SIG-M5 (cell line): ENCODE measurements at places on chromosomes 11 and 22.

DNA sequence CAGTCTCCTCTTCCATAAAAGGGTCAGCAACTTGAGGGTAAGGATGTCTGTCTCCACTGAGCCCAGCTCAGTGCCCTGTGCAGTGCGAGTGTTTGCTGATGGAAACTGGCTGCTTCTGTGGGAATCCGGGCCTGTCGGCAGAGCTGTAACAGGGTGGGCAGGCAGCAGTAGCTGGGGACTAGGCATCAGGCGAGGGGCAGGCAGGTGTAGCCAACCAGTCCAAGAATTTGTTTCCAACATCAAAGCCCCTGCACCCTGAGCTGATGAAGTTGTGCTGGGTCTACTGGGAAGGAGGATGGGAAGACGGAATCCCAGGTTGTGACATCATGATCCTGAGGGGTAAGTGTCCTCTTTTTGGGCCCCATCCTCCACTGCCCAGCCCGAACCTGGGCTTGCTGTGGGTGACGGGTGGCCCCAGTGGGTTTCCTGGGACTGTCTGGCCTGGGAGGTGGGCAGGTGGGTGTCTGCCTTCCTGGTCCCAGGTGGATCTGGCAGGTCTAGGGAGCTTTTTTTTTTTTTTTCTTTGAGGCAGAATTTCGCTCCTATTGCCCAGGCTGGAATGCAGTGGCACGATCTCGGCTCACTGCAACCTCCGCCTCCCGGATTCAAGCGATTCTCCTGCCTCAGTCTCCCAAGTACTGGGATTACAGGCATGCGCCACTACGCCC is 11.0 kb downstream of the SLC29A2 start:
- no peak for DNase-seq

DNA sequence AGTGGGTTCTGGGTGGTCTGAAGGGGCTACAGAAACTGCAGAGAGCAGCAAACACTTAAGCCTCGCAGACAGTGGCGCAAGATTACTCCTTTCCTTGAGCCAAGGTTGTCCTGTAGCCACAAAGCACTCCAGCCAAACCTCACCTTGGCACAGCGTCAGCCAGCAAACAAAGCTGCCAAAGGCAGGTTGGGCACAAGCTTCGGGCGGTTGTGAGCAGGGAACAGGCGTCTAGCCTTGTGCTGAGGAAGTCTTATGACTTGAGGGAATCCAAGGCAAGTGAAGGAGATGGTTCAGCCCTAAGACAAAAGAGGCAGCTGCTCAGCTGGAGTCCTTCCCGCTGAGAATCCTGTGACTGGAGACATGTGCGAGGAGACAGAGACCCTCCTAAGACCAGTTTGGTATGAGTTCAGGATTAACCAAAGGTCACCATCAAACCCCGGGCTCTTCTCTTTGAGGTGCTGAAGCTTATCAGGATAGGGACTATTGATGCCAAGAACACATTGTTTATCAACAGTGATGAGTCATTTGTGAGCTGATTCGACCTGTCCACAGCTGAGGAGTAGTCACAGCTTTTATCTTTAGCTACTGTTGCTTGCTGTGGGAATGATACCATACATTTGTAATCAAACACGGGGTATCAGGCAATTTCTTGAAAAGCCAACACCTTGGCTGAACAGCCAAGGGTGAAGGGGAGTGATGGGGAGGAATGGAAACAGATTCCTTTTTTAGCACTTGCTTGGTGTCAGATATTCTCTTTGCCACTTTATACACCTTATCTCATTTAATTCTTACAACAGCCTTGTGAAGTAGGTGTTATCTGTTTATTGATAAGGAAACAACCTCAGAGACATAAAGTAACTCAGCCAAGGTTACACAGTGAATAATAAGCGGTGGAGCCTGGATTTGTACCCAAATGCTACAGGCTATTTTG is 4.6 kb downstream of the ADM start:
- DNase-seq, result no peak

- no peak for DNase-seq
Measured at GRCh38 chr22:42719133-42719532, 1.5 kb downstream of the A4GALT start.

DNA sequence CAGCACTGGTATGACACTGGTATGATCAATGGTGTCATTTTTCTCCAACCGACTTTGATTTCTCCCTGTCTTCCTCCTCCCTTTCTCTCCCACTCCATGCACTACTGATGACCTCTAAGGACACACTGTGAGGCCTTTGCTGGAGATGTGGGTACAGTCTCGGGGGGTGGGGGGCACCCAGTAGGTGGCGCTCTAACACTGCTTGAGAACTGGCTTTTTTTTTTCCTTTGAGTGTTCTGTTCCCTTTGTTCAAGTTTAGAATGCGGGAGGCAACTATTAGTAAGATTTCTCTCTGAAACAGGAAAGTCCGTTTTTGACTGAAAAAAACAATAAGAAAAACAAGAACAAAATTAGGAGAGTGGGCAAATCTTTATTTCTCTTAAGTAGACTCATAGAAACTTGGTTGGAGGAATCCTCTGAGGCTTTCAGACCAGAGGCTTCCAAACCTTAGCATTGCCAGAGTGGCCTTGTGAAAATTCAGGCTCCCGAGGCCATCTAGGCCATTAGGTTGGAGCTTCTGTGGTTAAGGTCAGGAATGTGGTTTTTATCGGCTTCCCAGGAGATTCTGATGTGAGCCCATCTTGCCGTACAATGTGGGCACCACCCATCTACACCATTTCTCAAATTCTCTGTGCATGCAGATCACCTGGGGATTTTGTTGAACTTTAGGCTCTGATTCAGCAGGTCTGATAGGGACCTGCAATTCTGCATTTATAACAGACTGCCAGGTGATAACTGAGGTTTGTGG is 43.2 kb downstream of the PANX1 start:
- DNase-seq, result no peak

DNA sequence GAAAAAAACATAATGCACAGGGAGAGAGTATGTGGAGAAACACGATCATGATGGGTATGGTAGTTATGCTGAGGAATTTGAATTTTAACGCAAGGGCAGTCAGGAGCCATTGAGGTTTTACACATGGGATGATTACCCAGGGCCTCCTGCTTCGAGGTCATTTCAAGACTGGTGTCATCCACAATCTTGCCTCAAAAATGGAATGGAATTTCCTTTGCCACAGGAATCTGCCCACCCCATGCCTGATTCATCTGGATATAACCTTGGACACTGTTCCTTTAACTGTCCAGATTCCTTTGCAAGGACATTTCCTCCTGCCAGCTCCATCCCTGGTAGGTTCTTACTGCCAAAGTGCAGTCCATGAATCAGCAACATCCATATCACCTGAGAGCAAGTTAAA is 655.9 kb upstream of the TENM4 start:
- DNase-seq, result no peak

GRCh38 chr11:105732611-105733010 is 122.7 kb downstream of the GRIA4 start:
- DNase-seq, result no peak

DNA sequence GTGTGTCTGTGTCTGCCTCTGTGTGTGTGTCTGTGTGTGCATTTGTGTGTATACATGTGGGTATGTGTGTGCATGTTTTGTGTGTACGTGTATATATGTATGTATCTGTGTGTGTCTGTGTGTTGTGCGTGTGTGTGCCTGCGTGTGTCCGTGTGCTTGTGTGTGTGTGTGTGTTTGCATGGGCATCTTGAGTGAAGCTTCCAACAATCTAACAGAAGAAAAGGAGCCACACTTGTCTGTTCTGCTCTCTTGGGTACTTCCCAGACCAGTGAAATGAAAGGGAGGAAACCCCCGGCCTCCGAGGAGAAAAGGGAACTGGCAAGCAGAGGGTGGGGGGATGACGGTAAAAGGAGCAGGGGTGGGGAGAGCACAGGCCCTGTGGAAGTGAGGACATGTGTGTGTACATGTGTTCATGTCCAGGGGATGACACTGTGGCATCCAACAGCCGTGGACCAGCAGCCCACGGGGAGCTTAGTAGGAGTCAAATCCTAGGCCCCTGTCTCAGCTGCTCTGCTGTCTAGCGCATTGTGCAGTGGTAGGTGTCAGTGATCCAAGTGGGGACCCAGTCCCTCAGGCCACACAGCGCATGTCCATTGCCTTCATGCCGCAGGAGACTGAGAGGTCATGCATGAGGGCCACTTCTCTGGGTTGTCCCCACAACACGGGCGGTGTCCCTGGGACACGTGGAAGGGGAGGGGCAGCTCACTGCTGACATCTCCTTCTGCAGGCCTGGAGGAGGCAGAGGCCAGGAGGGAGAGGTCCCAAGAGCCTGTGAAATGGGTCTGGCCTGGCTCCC is 8.1 kb downstream of the CSF2RB start:
- no peak for DNase-seq

DNA sequence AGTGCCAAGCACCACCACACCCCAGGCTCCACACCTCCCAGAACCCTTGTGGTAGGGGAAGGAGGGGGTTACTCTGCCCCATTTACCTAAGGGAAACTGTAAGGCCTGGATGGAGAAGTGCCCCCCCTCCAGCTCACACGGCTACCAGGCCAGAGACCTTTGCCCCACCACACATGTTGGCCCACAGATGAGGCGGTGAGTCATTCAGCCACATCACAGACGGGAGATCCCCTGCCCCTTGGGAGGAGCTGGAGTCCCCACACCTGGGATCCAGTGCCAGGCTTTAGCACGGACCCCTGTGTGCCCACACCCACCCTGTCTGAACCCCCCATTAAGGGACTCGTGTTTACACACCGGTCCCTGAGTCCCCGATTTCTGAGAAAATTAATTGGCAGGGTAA is 24.9 kb downstream of the CDKN1C start:
- no peak for DNase-seq

DNA sequence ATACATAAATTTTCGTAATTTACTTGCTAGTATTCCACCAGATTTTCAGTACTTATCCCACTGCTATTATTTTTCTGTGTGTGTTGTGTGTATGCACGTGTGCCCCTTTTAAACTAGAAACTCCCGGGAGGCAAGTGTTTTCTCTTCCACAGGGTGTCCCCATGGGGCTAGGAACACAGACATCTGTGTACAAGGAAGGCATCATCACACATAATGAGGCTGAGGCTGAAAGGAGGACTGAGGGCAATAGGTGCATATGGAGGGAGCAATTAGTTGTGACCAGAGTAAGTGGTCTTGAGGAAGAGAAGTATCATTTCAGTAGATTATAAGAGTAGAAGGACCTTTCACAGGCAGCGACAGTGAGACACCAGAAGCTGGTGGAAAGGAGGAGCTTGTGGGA is 2.1 kb upstream of the DPAGT1 start:
- no peak for DNase-seq

DNA sequence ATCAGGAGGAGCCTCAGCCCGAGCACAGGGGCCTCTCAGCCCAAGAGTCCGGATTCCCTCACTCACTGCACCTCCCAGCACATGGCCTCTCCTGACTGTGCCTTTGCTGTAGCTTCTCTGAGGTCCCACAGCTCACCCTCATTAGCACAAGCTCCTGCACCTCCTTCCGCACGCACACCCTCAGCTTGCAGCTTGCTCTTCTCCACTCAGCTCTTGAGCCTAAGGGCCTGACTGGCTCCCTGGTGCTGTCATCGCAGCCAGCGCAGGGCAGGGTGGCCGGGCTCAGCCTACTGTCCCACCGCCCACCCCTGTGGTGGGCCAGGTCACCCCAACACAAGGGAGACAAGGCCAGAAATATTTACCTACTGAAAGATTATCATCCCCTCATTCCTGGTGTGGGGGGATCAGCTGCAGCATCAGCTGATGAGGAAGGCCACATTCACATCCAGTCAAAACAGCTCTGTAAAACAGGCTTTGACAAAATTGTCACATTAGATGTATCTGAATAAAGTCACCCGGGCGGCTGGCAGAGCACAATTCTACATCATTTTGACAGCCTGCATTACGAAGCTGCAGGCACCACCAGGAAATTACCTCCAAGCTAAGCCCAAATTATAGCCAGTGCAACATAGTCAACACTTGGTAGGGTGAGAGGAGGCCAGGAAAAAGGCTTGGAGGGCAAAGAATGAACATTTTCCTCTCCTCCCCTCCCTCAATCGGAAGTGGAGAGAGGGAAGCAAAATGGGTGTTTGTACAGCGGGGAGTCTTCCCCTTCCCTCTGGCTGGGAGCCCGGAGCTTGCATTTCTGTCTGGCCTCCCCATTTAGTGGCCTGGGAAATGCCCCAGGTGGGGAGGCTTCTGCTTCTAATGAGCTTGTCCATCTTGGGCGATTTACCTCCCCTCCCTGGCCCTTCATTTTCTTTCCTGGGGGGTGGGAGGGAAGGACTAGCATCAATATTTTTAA is 29.5 kb upstream of the IGSF9B start:
- DNase-seq, result no peak

DNA sequence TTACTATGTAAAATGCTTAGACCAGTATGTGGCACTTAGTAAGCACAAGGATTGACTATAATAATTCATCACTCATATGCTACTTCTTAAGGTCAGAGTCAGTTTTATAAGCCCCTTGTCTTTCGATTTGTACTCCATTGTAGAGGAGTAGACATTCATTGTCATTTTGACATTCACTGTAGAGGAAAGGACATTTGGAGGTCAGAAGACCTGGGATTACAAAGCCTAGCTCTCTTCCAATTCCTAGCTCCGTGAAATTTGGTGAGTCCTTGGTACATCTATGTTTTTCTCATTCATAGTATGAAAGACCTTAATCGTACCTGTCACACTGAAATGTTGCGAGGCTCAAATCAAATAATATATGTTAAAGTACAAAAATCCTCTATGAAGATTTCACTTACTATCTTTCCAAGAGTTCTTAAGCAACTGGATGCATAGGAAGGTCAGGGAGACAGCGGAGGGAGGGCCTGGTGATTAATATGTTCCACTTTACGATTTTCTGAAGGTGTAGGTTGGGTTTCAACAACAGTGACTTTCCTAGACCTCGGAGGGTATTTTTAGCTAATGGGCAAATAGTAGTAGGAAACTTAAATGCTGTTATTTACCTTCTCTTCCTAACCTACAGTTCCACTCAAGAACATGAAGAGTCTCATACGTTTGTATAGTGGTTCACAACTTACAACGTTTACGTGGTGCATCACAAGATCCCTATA is 1.4 kb upstream of the EMSY start:
- no peak for DNase-seq

- peak; percentile 13 for DNase-seq
Measured at GRCh38 chr11:58573451-58574104, 2.1 kb downstream of the LPXN start.

GRCh38 chr22:33579448-33580093 is 340.7 kb downstream of the LARGE1 start:
- DNase-seq, result no peak

DNA sequence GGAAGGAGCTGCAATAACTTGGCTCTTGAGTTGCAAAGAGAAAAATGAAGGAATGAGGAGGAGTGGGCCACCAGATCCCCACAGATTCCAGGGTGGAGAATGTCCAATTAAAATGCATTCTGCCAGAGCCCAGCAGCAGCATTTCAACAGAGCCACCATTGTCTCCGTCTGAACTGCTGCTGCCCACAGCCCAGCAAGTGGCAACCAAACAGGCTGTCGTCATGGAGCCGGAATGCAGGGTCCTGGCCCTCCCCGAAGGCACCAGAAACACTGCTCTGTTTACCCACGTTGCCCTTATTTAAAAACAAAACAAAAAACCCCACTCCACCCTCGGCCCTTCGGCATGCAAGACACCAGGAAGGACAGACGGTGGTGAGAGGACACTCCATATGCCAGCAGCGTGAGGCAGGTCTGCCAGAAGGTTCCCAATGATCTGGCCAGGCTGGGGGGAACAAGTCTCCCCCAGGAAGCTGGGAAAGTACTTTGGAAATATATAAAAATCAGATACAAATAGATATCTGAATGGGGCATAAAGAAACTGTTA is 32.5 kb downstream of the PLEKHA7 start:
- no peak for DNase-seq
